ENCODE measurements at places on chromosomes 3 and 15.

GRCh38 chr3:185176750-185177359 is 24.0 kb upstream of the C3orf70 start:
- no peak for DNase-seq

GRCh38 chr3:56928379-56929068 is 126.8 kb upstream of the ARHGEF3 start:
- no peak for DNase-seq

GRCh38 chr3:10983219-10983916 is 9.2 kb upstream of the SLC6A1 start:
- no peak for DNase-seq

- DNase-seq = no peak
These were observed 21.5 kb downstream of the PLD1 start for GRCh38 chr3:171788546-171789351.

- no peak for DNase-seq
These were observed 272.0 kb downstream of the KLF13 start for GRCh38 chr15:31598620-31599019.

DNA sequence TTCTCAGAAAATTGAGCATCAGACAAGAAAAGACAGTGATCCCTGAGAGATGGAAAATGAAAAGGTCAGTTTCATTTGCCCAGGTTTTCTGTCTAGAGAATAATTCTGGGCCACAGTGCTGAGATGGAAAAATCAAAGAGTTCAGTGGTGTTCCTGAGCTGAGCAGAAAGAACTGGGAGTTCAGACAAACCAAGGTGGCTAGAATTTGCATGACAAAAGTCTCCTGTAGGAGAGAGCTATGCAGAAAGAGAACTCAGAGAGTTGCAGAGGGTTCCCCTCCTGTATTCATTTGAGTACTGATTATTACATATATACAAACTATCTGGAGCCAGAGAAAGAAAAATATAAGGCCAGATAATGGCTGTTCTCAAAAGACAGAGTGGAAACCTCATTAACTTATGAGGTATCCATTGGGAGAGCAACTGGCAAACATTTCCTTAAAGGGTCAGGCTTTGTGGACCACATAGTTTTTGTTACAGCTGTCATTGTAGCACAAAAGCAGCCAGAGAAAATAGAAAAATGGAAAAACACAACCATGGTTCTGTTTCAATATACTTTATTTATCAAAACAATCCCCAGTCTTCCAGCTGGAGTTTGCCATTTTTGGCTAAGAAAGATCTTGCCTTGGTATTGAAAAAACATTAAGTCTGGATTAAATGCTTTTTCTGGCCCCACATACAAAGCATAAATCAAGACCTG is 1004.1 kb downstream of the TBL1XR1 start:
- DNase-seq = no peak

GRCh38 chr3:32002561-32003368 is 21.2 kb downstream of the ZNF860 start:
- no peak for DNase-seq

DNA sequence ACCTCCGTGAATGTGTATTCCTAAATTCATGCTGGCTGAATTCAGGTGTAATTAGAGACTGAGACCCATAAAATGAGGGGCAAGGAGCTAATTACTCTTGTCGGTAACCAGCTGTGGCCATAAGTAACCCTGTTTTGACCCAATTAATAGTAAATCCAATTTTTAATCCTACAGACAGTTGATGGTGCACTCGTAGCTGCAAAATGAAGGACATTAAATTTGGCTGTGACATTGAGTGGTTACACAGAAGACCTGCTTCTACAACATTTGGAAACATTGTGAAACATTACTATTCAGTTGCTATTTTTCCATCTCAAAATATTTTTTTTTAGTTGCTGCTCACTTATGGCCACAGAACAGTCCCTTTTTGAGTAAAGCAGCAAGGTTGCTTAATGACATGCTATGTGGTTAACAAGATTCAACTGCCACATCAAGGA is 33.0 kb downstream of the MBNL1 start:
- DNase-seq = no peak

- no peak for DNase-seq
These were observed 70.2 kb downstream of the MYRIP start for GRCh38 chr3:39879581-39879980.

DNA sequence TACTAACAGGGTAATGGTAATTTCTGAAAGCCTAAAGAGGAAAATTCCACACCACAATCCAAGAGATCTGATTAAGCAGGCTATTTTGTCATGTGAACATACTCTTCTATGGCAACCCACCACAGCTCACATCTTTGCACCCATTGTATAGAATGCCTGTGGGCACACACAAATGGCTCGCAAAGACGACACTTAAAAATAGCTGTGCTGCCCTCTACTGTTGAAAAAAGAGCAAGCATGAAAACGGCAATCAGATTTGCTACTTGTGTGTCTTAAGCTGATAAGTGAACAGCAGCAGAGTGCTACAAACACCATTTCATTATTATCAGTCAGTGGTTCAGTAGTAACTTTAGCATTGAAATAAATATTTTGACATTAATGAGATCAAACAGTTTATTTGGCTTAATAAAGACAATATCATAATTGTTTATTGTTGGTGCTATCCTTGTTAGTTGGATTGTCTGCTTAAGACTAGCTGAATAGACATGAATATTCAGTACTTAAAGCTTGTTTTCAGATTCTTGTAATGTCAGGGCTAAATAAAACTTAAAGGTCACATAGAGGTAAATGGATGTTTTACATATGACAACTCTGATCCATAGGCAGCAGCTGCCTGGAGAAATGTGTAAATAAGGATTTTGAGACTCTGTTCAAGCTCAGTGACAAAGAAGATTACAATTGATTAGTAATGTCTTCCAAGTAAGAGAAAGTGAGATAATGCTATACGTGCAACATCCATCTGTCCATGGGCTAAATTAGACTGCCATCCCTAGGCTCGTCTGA is 199.1 kb downstream of the LRRN1 start:
- DNase-seq = no peak

DNA sequence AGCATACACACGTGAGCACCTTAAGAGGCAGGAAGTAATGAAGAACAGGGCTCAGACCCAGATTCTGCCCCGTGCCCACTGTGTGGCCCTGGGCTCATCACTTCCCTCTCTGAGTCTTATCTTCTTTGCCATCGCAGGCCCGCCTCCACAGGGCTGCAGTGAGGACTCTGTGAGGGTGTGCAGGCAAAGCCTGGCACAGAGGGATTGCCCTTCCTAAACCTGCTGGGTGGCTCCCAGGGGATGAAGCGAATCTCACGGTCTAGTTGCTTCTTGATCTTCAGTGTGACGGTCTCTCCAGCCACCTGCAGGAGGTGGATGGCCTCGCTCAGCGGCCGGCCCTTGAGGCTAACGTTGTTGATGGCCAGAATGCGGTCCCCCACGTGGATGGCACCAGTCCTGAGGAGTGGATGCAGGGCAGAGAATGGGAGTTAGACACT is 32.8 kb downstream of the GRIP2 start:
- no peak for DNase-seq

DNA sequence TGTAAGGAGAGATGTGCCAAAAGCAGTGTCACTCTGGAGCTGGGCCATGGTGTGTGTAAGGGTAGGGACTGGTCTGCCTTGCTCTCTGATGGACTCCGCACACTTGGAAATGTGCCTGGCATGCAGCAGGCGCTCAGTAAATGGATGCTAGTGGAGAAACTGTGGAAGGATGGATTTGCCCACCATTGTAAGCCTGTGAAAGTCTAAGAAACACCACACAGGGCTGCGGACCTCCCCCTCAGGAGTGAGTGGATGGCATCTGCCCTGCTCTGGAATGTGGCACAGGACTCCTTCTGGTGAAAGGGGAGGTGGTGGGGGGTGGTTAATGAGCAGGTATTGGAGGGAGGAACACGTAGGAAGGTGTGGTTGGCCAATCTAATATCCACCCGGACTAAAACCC is 62.2 kb upstream of the ACAN start:
- no peak for DNase-seq

DNA sequence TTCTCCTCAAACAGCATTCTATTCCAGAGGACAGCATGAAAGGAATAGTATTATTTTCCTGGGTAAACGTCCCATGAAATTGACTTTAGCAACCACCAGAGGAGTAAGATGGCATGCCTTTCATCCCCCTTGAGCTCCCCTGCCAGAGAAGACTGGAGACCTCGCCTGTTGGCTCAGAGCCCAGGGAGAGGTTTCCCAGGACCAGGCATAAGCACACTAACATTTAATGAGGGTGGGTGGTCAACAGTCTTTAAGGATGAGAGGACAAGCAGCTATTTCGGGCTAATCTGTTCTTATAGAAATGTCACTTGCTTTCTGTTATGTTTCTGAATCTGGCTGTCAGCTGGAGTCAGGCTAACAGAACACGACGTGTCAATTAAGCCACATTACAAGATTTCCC is 390.5 kb downstream of the GABRG3 start:
- DNase-seq = no peak

DNA sequence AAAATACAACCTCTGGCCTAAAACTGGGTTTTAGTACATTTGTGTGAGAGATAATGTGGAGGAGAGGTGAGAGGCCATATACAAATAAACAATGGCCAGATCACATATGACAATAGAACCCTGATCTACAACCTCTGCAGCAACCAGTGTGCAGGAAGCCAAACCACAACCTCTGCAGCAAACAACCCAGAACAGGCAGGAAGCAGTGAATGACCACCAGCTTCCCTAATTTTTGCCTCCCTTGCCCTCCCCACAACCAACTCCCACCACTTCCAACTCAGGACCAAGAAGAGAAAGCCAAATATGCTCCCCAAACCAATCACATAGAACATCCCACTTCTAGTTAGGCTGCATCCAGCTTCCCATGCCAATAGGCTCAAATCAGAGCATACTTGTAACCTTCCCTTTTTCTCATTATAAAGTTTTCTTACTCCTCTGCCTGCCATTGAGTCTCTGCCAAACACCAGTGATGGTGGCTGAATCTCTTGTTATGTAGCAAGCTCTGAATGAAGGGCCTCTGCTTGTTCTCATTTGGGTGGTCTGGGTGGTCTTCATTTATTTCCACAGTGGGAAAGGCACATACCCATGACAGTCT is 102.6 kb upstream of the GAP43 start:
- DNase-seq = no peak

- no peak for DNase-seq
These were observed 380.3 kb upstream of the IL12A start for GRCh38 chr3:159608311-159608710.

- no peak for DNase-seq
These were observed 92.4 kb upstream of the CGNL1 start for GRCh38 chr15:57283774-57284503.

DNA sequence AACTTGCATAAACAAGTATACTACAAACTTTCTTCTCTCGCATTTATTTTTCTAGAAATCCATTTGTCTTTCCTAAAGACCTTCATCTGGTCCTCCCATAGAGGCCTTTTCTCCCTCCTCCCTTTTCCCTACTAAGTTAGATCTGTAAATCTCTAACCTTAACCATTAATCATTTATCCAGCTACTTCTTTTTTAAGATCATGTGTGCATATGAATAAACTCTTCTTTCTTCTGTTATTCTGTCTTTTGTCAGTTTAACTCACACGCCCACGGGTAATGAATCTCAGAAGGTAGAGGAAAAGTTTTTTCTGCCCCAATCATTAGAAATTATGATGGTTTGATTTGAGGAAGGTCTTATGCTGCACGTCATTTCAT is 48.7 kb upstream of the FHIT start:
- DNase-seq = no peak

DNA sequence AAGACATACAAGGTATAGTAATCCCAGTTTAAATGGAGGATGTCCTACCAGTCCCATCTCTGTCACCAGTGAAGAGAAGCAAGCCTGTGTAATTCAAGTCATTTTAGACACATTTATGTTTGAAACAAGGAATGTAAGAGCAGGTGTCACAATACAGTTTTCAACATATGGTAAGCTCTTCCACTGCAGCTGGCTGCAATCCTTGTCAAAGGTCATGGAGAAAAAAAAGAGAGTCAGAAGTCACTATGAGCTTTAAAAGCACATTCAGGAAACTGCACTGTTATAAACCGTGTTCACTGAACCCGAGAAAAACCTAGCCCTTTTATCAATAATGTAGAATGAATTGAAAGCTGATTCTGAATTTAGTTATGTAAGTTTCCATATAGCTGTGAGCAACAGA is 206.4 kb downstream of the NAALADL2 start:
- no peak for DNase-seq

- no peak for DNase-seq
These were observed 96.8 kb downstream of the ADAMTS17 start for GRCh38 chr15:100244796-100245486.

DNA sequence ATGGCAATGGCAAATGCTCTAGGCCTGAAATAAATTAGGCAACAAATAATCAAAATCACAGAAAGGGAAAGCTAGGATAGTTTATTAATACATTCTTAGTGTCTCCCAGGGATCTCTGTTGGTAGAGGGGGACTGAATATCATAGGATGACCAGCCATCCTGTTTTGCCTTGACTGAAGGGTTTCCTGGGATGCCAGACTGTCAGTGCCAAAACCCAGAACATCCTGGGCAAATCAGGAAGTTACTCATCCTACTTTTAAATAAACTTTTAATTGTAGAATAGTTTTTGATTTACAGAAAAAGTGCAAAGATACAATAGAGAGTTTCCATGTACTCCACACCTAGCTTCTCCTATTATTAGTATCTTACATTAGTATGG is 21.8 kb upstream of the SIAH2 start:
- no peak for DNase-seq

GRCh38 chr15:87661454-87662355 is 594.8 kb downstream of the NTRK3 start:
- no peak for DNase-seq

- DNase-seq = no peak
These were observed 47.0 kb downstream of the HEG1 start for GRCh38 chr3:125008766-125009165.

GRCh38 chr15:35445891-35446290 is 100.1 kb downstream of the DPH6 start:
- no peak for DNase-seq

DNA sequence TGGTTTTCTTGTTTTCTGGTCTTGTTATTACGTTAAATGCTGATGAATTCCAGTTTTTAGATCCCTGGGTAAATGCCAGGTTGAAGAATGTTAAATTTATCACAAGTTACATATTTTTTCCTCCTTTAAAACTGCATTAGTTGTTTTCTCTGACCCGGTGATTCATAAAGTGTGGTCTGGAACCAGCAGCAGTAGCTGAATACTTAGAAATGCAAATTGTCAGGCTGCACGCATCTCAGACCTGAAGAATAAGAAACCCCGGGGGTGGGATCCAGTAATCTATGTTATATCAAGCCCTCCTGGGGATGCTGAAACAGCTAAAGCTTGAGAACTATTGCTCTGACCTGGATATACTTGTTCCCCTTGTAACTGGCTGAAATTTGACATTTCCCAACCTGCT is 69.1 kb downstream of the PEX5L start:
- DNase-seq = no peak

GRCh38 chr3:56005196-56005805 is 463.0 kb downstream of the ERC2 start:
- no peak for DNase-seq

GRCh38 chr3:118966700-118967099 is 67.9 kb downstream of the IGSF11 start:
- no peak for DNase-seq

All from stimulated activated CD8-positive, alpha-beta memory T cell treated with anti-CD3 and anti-CD28 coated beads, Interleukin-7, amount 100 ng/mL, for 1 hour (primary cell).